ENCODE measurements at places on chromosomes 3 and 15.

DNA sequence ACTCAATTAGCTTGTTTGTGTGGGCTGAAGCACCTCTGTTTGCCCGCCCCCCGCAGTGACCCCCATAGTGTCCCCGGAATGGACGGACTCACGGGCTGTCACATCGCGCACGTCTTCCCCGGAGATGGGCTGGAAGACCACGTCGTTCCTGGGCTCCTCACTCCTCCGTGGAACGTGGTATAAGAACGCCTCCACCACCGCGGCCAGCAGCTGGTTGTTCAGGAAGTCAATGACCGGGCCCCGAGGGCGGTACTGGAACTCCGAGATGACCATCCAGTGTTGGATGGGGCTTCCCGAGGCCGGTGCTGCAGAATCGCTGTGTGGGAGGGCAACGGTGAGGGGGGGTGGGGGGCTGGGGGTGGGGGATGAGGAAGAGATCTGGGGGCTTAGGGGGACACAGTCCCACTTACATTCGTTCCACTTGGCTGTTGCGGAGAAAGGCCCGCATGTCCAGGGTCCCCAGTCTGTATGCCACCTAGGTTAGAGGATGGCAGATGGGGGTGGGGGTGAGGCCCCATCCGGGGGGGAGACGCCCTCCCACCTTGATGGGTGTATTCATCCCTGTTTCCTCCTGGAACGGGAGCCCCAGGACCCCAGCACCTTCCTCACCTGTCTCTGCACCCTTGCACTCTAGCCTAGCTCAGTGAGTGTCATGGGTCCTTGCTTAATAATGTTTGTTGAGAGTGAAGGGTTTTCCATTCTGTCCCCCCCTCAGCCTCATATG, 30.2 kb downstream of the MUC20 start:
- no peak for DNase-seq

- no peak for DNase-seq
Observed at GRCh38 chr15:48940508-48940907, 23.2 kb downstream of the SHC4 start.

DNA sequence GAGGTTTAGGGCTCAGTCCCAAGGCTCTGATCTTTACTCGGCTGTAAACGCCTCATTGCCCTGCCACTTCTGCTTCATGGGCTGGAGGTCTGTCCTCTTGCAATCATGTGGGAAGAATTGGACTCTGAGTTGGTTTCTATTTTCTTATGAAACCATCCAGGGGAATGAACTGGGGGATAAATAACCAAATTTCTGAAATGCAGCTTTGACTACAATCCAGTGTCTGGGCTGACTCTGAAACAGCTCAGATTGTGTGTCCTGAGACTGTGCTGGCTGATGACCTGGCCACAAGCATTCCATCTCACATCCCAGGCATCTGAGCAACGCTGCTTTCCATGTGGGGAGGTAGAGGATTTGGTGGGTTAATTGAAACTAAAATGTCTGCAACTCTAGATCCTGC, 71.0 kb upstream of the GALNT15 start:
- no peak for DNase-seq

- no peak for DNase-seq
Observed at GRCh38 chr3:141379250-141379966, 11.1 kb downstream of the ZBTB38 start.

DNA sequence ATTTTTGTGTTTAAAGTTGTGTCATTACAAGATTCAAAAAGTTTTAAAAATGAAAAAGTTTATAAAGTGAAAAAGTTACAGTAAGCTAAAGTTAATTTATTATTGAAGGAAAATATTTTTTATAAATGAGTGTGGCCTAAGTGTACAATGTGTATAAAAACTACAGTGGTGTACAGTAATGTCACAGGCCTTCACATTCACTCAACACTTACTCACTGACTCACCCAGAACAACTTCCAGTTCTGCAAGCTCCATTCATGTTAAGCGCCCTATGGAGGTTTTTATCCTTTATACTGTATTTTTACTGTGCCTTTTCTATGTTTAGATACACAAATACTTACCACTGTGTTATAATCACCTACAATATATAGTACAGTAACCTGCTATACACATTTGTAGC, 76.3 kb downstream of the DTWD1 start:
- no peak for DNase-seq

DNA sequence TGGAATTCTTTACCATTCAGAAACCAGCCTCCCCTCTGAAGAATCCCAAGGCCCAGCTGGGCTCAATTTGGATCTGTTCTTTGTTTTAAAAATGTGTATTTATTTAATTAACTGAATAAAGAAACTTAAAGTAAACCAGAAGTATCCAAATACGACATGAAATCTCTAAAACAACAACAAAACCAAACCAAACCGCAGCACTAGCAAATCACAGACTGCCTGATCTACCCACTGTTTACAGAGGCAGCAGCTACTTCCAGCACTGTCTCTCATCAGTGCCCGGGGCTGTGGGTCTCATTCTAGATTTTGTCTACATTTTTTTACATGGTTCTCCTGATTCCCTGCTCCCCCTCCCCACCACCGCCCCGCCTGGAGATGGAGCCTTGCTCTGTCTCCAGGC, 2.3 kb downstream of the FLNB start:
- DNase-seq, result no peak

- DNase-seq, result no peak
Observed at GRCh38 chr15:31266712-31267111, 59.9 kb upstream of the KLF13 start.

GRCh38 chr15:57098896-57099295, 180.5 kb downstream of the TCF12 start:
- DNase-seq, result no peak

- no peak for DNase-seq
Observed at GRCh38 chr15:45123397-45123796, 6.3 kb downstream of the DUOXA1 start.

DNA sequence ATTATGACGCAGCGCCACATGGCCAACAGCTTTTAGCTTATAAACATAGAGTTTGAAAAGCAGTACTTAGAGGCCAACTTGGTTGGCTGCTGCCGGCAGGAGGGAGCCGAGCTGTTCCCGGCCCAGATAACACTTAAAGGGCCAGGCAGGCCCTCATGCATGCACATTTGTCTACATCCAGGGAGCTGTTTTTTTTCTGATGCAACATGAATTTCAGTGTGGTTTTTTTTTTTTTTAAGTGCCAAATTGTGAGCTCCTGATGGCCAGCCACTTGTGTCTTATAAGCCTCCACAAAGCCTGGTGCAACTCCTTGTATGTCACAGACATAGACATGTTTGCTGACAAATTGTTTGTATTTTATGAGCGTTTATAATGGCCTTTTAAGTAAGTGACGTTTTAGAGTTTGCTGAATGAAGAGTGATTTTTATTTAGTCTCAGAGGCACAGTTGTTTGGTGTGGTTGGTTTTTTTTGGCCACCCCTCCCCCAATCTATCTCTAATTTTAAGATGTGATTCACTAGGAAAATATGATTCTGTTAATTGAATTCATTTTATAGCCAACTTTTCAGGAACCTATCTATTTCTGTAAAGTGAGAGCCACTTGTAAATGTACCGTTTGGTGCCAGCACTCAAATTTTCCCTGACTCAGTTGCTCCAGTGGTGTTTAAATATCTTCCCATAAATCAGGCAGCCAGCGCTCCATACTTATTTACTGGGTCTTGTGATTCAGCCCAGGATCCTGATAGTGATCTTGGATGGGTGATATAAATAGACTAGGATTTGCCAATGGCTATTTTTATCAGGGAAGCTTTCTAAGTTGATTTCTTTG, 134.3 kb downstream of the VGLL4 start:
- peak; percentile 76 for DNase-seq

- DNase-seq, result no peak
Observed at GRCh38 chr15:42544853-42545629, 3.6 kb downstream of the LRRC57 start.

GRCh38 chr3:30933478-30934207, 39.2 kb upstream of the GADL1 start:
- DNase-seq, result peak; percentile 20

DNA sequence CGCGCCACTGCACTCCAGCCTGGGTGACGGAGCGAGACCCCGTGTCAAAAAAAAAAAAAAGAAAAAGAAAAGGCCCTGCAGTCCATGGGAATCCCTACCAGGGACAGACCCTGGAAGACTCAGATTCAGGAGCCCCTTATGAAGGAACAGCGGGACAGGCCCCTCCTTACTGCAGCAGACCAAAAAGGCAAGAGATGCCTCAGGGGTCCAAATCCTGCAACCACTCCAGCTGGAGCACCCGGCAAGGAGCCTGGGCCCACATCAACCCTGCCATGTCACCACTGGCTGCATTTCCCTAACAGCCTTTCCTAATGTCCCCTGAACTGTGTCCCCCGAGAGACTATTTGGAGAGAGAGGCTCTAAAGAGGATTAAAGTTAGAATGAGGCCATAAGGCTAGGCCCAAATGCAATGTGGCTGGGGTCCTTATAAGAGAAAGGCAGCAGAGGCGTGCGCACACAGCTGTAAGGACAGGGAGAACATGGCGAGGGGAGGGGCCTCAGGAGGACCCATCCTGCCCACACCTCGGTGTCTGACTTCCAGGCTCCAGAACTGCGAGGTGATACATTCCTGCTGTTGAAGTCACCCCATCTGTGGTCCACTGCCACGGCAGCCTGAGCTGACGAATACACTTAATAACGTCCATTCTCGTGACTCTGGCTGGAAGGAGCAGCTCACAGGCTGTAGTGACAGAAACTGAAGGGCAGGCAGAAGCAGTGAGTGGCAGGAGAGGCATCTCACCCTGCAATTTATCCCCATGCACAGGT, 78.1 kb downstream of the ATP10A start:
- no peak for DNase-seq
